ENCODE measurements at places on chromosomes 12 and 14.

GRCh38 chr14:103688906-103689902 is 26.0 kb downstream of the XRCC3 start:
- DNase-seq: no peak

GRCh38 chr12:75447691-75448393 is 32.7 kb upstream of the GLIPR1 start:
- DNase-seq: no peak

DNA sequence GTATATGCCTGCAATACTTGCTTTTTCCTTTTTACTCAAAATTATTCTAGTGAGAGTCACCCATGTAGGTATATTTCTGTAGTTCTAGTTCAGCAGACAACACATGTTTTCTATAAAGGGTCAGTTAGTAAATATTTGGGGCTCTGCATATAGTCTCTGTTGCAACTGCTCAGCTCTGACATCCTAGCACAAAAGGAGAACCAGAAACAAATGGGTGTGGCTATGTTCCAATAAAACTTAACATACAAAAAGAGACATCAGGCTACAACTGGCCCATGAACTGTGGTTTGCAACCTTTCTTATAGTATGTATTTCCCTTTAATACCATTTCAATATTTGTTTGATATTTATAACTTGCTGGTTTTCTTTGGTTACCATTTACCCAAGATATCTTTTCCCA is 11.9 kb downstream of the NT5DC3 start:
- DNase-seq: no peak

DNA sequence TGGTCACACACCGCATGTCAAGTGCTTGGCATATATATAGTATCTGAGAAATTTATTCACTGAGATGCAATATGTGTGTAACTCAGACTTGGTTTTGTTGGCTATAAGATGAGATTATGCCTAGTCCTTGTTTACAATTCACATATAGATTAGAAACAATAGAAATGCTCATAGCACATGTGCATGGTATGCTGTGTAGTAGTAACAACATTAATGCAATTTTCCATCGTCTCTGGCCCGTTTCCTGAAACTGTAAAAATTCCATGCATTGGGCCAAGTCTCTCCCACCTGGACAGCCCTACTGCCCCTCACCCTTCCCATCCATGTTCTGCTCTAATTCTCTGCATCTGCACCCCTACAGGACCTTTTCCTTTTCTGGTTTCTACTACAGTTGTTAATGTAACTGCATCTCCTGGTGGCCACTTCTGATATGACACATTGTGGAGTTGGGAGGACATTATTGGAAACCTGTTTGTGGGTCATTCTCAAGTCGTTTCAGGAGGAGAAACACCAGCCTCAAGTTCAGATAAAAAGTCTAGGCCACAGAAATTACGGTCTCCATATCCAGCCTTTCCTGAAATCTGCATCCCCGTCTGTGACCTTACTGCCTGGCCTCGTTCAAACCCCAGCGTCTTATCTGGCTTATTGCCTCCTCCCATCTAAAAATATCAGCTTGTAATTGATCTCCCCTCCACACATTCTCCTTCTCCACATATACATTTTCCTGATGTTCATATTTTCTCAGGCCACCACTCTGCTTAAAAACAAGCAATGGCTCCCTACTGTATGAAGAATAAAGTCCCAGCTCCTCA is 37.5 kb downstream of the EMP1 start:
- DNase-seq: no peak

- no peak for DNase-seq
These were observed 60.5 kb downstream of the PRKAB1 start for GRCh38 chr12:119728444-119728745.

DNA sequence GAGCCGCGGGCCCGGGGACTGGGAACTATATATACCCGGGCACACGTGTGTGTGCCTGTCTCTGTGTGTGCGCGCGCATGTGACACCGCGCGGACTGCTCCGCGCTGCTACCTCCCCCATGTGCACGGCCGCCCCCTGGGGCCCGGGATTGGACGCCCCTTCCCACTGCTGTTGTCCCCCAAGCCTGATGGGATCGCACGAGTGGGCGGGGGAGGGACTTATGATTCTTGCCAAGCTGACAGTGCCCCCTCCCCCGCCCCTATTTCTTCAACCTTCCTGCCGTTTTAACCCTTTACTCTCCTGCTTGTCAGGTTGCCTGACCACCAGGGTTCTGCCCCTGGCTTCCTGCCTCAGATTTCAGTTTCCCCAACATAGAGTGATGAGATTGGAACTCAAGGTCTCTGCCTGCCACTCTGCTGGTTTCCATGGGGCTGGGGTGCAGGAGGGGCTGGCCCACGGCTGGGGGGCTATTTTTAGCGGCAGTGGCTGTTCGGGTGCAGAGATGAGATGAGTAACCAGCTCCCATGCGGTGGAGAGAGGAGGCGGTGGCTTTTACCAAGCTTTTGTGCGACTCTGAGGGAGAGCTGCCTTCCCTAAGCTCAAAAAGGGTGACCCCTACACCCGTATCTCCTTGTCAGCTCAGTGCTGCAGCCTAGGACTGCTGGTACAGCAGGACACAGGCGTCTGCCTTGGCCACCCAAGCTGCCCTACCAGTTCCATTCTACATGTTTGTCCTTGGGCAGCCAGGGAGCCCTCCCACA is at the start of gene DDN:
Gene DDN, minus strand, starts transcription at position 5 of the 761 bp plus-strand sequence. CDS start 88 bp downstream, outside the sequence.
- no peak for DNase-seq

DNA sequence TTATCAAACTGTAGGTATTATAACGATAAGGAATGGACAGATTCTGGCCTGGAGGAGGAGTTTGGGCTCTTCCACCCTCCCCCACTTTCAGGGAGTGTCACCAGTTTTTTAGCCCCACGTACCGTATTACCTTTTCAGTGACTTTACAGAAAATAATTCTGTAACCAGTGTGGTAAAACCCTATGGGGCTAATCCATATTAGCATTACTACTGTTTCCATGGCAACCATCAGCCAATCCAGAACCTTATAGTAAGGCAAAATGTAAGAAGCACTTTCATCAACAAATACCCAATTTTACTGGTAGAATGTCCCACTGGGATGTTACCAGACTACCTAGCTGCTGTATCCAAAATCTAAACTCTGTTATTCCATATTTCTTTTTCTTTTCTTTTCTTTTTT is 50.7 kb downstream of the BICDL1 start:
- DNase-seq: no peak

DNA sequence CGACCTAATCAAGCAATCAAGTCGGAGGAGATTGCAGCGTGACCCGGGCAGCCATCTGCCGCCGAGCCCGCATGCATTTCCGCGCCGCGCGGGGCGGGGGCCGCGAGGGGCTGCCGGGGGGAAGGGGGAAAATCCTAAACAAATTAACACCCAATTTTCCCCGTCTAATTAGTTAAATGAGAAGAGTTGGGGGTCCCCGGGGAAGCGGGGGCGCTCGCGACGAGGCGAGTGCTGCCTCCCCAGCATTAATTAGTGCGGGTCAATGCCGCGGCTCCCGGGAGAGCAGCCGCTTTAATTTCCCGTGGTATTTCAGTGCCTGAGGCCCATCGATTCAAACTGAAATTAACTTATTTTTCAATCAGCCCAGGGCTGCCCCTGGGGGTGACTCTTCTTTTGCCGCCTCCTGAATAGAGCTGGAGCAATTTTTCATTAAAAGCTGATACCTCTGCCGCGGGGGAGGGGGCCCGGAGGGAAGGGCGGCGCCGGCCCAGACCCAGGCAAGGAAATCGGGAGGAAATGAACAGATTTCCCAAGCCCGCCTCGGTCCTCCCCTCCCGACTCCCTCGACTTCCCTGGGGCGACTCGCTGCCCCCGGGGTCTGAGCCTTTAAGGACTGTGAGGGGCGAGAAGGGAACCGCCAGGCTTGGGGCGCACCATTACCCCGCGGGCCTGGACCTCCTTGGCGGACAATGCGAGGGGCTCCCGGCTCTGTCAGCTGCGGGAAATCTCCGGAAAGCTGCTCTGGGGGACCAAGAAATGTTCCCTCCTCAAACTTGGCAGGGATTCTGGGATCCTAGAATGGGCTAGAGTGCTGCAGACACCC is 18.9 kb downstream of the VSX2 start:
- DNase-seq: no peak

DNA sequence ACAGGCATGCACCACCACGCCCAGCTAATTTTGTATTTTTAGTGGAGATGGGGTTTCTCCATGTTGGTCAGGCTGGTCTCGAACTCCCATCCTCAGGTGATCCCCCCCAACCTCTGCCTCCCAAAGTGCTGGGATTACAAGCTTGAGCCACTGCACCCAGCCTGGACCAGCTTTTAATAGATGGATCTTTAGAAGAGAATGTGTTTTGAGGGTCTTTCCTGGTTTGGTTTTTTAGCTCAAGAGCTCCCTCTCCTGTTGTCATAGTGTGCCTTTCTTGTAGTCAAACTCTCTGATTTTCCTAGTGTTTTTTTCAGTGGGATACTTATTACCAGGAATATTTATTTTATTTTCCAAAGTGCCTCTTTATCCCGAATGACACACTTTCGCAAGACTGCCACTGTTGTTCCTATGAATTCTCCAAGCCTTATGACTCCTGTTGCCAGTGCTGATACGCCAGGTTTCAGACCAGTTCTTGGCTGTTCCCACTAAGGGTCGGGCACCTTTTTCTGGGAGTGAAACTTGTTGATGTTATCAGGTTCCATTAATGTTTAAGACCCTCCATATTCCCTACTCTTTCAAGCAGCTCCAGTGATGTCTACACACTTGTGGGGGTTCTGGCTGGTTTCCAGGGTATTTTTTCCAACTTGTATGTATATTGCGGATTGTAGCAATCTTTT is 31.5 kb upstream of the LIMA1 start:
- no peak for DNase-seq

All from NCI-H1105 (cell line).